T-helper 17 cell (primary cell): ENCODE measurements at places on chromosomes 2 and 18.
A peak's percentile ranks its signal among the peaks of the same experiment; 100 is the strongest.

GRCh38 chr2:30074023-30074422 is 72.8 kb upstream of the YPEL5 start:
- no peak for DNase-seq

GRCh38 chr2:47536696-47537095 is 133.7 kb downstream of the MSH2 start:
- DNase-seq = no peak

DNA sequence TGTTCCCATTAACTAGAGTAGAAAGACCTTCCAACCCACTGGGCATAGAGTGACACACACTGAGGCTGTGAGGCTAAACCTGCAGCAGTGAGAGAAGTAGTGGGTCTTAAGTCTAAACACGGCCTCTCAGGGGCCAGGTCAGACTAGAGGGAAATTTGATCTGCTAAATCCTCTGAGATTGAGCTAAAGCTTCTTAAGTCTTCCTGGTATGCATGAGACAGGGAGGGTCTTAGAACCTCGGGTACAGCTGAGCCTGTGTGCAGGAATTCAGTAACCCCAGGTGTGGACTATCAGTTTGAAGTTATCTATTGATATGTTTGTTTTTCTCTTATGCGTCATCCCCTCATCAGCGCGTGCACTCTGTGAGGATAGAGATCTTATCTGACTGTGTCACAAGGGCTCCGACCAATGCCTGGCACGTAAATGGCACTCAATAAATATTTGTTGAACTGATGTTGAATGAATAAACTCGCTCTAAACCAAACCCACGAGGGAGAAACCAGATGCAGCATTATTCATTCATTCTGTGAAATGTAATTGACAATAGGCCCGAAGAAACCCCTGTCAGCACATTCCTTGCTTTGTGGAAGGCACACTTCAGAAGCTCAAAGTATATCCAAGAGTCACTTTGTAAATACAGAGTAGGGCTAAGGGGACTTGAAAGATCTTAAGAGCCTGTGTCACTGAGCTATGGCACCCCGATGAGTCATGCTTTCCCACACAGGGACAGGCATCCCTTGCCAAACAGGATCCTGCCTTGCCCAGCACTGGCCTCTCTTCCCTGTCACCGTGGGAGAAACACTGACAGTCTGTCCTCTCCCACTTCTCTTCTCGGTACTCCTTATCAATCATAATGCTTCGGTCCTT is 21.7 kb upstream of the RAB10 start:
- DNase-seq = no peak

- no peak for DNase-seq
These were observed 20.7 kb downstream of the B3GNT2 start for GRCh38 chr2:62216616-62217015.

DNA sequence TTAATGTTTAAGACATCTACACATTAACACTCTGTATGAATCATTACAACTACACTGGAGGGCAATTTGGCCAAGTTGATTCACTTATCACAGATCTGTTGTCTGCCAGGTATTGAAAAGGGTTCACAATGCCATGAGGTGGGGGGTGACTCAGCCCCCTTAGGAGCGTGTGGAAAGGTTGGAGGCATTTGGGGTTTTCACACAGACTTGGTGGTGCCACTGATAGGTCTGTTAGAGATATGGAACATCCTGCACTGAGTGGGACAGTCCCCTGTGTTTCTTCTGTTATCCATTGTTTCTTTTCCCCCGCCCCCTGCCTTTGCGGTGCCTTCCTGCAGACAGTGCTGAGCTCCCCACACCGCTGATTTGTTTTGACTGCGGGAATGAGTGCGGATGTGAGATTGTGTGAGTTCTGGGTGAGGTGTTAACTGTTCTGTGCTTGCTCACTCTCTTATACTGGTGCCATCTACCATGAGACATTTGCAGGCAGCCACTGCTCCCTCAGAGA is 9.3 kb upstream of the TSN start:
- DNase-seq = no peak

- no peak for DNase-seq
These were observed at the start of gene ZEB2 for GRCh38 chr2:144519934-144520731. Gene ZEB2 (minus strand): TSS chr2:144520119. CDS start chr2:144517350, 2,769 bp downstream.

- DNase-seq = no peak
These were observed 94.1 kb upstream of the RFX8 start for GRCh38 chr2:101568969-101569368.

- DNase-seq = no peak
These were observed 67.6 kb upstream of the STAT1 start for GRCh38 chr2:191081411-191082155.

DNA sequence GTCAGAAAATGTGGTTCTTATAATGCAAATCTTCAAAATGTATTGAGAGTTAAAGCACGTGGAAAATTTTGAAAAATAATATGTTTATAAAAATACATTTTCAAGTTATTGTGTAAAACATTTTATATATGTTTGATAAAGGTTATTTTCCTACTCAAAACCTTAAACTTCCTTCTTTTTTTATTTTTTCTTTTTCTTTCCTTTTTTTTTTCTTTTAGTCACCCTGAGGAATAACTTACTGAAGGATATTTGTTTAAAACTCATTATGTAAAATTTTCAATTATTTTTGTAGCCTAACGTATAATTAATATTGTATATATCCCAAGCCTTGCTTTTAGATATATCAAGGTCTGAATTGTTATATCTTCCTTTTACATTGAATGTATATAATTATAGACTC is 346.8 kb upstream of the GYPC start:
- no peak for DNase-seq

- DNase-seq = no peak
These were observed 370.6 kb upstream of the CDH20 start for GRCh38 chr18:60962625-60963024.

- DNase-seq = no peak
These were observed 11.0 kb upstream of the DCDC2C start for GRCh38 chr2:3692375-3692774.

DNA sequence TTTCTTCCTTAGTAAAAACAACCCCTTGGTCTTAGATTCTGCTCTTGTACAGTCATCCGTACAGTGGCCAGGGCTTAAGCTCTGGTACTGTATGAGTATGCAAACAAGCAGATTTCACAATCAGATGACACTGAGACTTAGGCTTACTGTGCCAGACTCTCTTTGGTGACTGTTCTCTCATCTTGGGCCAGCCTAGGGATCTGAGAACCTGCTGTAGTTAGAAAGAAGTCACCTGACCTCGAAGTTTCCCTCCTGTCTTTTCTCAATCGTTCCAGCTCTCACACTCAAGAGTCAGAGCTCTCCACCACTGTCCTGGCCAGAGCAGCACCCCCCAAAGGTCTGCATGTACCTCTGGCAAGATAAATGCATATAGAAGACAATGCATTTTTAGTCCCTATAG is 63.2 kb downstream of the ZEB2 start:
- no peak for DNase-seq

GRCh38 chr2:162063281-162063680 is 10.7 kb downstream of the DPP4 start:
- no peak for DNase-seq

DNA sequence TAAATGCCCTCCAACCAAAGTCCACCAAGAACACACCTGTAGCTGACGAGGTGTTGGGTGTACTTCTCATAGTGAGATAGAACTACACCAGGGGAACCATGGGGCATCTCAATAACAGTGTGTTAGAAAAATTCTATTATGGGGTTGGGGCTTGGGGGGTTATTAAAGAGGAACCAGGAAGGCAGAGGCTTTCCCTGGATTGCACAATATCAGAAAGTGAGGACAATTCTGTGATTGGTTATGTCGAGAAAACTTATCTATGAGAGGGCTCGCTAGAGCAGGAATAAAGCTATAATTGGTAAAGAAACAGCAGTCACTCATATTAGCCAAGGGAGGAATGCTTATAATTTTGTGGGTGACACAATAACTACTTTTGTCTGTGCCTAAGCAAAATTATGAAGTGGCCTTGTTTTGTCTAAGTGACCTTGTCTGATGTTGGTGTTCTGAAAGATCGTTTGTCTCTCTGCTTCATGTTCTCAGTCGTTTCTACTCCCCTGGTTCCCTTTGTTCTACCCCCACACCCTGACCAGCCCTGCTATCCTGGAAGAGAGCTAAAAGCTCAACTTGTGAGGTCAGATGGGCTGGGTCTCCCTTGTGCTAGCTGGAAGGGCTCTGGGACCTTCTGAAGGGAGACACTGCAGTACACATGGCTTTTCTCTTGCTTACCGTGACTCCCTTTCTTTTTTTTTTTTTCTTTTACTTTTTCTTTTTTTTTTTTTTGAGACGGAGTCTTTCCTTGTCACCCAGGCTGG is 21.6 kb upstream of the INO80C start:
- DNase-seq = no peak

GRCh38 chr2:181891966-181892798 is 652 bp downstream of the ITPRID2 start:
- peak; percentile 24 for DNase-seq

DNA sequence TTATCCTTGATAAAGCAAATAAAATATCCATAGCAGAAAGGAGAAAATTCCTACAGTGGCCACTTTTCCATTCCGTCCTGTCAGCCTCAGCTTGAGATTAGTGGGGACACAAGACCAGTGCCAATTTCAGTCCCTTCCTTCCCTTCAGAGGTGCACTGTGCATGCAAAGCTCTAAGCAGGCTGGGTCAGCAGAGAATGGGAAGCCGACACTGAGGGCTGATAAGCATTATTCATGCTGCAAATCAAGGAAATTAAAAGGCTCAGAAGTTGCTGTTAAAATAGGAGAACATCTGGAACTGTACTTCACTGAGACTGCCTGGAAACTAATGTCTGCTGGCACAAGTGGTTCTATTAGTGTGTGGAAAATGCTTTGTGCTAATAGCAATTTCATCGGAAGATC is 534.3 kb downstream of the ADCYAP1 start:
- no peak for DNase-seq

DNA sequence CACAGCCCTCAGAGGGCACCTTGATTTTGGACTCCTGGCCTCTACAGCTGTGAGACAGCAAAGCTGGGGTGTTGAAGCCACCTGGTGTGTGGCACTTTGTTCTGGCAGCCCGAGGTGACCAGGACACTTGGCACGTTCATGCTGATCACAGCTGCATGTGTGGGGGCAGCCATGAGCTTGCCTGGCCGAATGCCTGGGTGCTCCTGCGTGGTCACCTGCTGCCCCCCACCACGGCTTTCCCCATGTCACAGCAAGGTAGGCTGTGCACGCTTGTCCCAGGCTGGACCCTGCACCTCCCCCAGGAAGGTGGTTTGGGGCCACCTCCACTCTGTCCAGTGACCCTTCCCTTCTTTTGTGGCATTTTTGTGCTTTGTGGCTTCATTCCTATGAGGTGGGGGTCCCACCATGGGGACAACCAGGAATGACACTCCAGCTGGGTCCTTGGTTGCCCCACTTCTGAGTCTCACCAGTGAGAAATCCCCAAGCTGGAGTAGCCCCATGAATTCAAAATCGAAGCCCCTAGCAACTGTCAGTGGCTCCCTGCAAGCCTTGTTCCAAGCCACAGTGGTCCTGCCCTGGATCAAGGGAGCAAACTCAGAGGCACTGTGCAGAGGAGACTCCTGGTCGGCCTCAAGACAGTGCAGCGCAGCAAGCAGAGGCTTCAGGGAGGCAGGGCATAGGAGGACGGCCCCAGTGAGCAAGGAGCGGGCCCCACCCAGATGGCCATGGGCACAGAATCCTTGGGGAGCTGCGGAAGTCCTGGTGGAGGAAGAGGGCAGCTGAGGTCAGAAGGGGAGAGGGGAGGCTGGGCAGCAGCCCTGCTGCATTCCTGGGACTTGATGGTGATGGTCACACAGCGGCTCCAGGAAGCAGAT is 121.4 kb upstream of the HS6ST1 start:
- no peak for DNase-seq

GRCh38 chr18:25121442-25121841 is 230.5 kb downstream of the ZNF521 start:
- no peak for DNase-seq

DNA sequence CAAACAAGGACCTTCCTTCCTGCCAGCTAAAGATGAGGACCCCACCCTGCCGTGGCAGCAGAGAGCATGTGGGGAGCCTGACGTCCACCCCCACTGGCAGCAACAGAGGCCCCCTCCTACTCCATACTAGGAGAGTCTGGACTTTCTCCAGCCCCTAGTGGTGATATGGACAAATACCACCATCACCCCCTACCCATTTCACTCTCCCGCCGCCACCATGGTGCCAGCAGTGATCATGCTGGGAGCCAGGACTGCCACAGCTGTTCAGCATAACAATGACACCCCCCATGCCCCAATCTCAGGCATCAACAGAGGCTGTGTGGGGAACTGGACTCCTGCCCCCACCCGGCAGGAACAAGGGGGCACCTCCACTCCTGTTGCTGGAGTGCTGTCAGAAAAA is 42.7 kb upstream of the ATP9B start:
- no peak for DNase-seq

- DNase-seq = no peak
These were observed 66.3 kb upstream of the HK2 start for GRCh38 chr2:74767618-74768017.

DNA sequence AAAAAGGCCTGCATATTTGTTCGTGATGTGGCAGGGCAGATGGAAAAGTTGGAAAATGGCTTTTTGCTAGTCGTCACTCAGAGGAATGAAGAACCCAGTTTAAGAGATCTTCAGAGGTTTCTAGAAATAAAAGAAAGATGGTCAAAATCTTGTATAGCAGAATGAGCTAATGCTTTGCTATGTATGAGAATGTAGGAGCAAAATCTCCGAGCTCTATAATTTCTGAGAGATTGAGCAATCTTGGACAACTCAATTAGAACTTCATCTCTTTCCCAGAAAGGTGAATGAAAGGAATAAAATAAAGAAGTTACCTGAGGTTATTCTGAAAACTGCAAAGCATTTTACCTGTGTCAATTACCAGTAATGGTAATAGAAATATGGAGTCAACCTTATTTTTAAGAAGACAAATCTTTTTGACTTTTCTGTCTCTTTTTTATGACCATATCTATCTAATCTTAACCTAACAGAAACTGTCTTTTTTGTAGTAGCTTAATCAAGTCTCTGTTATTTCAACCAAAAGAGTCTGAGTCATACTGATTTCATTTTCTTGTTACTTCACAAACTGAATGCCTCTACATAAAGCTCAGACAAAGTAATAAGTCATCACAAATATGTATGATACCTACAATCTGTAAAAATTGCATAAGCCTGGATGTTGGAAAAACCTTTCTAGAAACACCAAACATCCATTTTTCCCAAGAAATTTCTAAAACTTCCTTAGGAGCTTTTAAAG is 32.5 kb downstream of the CCDC68 start:
- no peak for DNase-seq
